HepG2 (cell line): ENCODE measurements at places on chromosomes 1 and 21.

GRCh38 chr1:232816324-232816723 lies 11.1 kb downstream of the MAP10 start:
- H3K27ac ChIP-seq, result no peak overlapping the region
- no peaks in the 10 kb centered on the region for H3K36me3 ChIP-seq
- H3K27me3 ChIP-seq, result no peaks in the 10 kb centered on the region; the same call in 1 of the 2 replicates
- H3K4me1 ChIP-seq, result no peaks in the 10 kb centered on the region
- no peak for DNase-seq

DNA sequence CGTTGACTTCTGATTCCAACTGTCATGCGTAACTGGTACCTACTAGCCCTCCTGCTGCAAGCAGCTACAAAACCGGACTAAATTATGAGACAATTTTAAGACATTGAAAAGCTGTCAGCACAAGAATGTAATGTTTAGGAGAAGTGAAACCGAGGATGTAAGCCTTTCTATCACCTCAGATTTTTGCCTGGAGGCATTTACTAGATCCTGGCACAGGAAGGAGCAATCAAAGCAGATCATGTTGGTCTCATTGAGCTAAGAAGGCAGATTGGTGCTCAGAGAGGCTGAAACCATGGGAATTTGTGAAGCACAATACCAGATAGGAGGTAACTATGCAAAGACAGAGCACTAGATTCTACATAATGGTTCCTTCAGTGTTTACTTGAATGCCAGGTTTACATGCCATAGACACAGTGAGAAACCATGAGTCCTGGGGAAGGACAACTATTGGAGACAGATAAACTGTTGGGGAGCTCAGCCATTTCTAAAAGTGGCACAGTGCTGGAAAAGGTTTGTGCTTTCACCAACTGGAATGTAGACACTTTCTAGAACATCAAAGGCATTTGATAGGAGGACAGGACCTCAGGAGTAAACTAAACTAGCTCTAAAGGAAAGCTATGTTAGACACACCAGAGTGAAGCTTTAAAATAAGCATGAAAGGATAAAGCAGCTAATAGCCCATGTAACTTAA lies 179.4 kb downstream of the LYPLAL1 start:
- no peaks in the 10 kb centered on the region for H3K36me3 ChIP-seq
- no peak overlapping the region for H3K27ac ChIP-seq
- no peak overlapping the region for H3K4me3 ChIP-seq
- no peaks in the 10 kb centered on the region for H3K4me1 ChIP-seq
- no peak for DNase-seq
- H3K27me3 ChIP-seq, result no peaks in the 10 kb centered on the region

- H3K27me3 ChIP-seq, result no peaks in the 10 kb centered on the region
- H3K4me1 ChIP-seq, result peaks cover 59% of the 10 kb centered on the region
- peak overlapping the region; percentile 45 for H3K27ac ChIP-seq
- H3K4me3 ChIP-seq, result no peak overlapping the region
- peak; percentile 68 for DNase-seq
- no peaks in the 10 kb centered on the region for H3K36me3 ChIP-seq
These were observed 53.4 kb downstream of the GADD45A start for GRCh38 chr1:67738401-67738800.

GRCh38 chr21:29360799-29361765 lies 62.4 kb downstream of the BACH1 start:
- H3K4me3 ChIP-seq, result no peak overlapping the region
- no peak for DNase-seq
- no peak overlapping the region for H3K27ac ChIP-seq

GRCh38 chr21:16069178-16070112 lies 339.7 kb downstream of the USP25 start:
- no peaks in the 10 kb centered on the region for H3K27me3 ChIP-seq
- no peak overlapping the region for H3K27ac ChIP-seq
- no peaks in the 10 kb centered on the region for H3K4me1 ChIP-seq
- H3K4me3 ChIP-seq, result no peak overlapping the region

DNA sequence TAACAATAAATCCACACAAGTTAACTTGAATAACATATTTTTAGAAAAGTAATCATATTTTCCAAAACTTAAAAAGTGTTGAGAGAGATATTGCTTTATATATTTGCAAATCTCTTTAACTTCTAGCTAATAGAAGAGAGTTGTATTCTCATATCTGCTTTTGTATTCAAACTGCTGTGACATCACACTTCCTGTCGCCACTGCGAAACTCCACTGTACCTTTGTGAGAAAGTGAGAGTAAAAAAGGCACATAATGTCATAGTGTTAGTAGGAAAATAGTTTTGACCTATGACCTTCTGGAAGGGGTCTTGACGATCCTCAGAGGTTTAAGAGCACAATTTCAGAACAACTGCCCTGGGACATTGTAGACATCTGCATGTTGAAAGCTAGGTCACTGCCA lies 21.6 kb downstream of the AK5 start:
- no peaks in the 10 kb centered on the region for H3K4me1 ChIP-seq
- H3K36me3 ChIP-seq, result no peaks in the 10 kb centered on the region
- H3K4me3 ChIP-seq, result no peak overlapping the region

- H3K4me1 ChIP-seq, result peaks cover 11% of the 10 kb centered on the region
- H3K27me3 ChIP-seq, result peaks cover 38% of the 10 kb centered on the region; the same call in 2 of the 3 replicates
- H3K36me3 ChIP-seq, result no peaks in the 10 kb centered on the region
These were observed 7.1 kb upstream of the PHLDA3 start for GRCh38 chr1:201475915-201476669.
